ENCODE measurements at places on chromosomes 2 and 18.

- DNase-seq, result no peak
These were observed 58.2 kb downstream of the CAB39 start for GRCh38 chr2:230770804-230771203.

DNA sequence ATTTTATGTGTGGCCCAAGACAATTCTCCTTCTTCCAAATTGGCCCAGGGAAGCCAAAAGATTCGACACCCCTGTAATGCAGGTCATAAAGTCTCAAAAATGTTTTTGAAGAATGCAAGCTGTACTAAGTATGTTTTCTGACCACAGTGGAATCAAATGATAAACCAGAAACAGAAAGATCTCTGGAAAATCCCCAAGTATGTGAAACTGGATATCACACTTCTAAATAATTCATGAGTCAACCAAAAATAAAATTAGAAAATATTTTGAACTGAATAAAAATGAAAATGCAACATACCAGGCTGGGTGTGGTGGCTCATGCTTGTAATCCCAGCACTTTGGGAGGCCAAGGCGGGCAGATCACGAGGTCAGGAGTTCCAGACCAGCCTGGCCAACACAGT is 34.1 kb upstream of the UBE2F start:
- no peak for DNase-seq

DNA sequence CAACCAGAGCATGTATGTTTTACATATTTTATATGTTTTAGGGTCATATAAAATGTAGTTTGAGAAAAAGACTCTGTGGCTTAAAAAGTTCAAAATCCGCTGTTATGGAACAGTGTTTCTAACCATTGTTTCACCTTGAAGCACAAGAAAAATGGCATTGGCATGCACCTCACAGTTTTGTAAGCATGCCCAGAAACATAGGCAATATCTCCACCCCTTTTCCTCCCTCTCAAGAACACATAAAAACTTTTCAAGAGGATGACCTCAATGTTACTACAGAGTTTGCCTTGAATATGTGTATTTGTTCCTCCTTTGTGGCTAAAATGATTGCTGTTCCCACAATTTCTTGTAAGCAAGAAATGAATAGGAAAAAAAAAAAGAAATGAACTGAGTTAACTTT is 29.3 kb upstream of the SLC40A1 start:
- no peak for DNase-seq

DNA sequence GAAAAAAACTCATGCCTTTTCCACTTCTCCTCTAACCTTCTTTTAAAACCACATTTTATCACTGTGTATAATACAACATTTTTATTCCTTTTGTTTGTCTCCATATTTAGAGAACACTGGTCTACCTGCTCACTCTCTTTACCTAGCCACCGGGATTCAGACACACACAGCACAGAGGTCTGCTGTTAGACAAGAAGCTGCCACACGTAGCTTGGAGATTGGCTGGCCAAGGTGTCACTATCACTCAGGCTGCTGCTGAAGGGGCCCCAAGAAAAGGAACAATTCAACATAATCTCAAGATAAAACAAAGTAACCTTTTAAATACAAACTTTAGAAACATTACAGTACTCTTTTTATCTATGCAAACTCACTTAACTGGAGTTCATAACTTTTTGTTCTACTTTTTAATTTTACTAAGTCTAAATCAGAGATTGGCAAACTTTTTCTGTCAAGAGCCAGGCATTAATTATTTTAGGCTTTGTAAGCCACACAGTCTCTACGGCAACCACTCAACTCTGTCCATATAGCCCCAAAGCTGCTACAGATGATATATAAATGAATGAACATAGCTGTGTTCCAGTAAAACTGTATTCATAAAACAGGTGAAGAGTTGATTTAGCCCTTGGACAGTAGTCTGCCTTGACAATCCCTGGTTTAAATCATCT is 25.8 kb downstream of the FEZ2 start:
- no peak for DNase-seq

GRCh38 chr2:111661286-111661940 is 222.6 kb downstream of the ANAPC1 start:
- no peak for DNase-seq

- DNase-seq, result no peak
These were observed 255.3 kb upstream of the SALL3 start for GRCh38 chr18:78724214-78724914.

DNA sequence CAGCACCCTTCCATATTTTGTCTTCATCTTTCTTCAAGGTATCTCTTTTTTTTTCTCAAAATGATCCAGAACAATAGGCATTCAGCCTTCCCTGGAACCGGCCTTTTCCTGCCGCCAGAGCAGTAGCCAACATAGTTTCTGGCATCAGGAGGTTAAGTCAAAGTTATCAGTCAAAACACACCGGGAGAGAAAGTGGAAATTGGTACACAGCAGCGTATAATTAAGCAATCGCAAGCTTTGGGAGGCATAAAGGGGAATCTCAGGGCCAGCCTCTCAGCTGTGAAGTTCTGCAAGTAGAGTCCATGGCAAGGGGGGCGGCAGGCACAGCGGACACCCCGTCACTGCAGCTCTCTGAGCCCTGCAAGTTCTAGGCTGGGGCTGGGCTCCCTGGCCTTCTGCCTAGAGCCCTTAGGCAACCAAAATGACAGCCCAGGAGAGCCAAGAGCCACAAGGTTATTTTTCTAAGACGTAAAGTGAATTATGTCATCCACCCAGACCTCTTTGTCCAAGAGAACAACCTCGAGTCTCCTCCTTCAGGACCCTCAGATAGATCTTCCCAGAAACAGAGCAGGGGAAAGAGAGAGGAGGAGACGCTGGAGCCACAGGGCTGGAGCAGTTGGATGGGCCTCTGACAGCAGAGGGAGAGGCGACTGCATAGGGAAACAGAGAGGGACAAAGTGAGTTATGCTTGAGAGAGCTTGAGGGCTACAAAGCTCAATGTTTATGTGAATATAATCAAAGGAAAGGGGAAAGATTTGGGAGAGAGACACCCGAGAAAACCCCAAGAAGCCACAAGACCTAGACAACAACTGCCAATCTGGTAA is 114.7 kb downstream of the BCL2L11 start:
- DNase-seq, result no peak

DNA sequence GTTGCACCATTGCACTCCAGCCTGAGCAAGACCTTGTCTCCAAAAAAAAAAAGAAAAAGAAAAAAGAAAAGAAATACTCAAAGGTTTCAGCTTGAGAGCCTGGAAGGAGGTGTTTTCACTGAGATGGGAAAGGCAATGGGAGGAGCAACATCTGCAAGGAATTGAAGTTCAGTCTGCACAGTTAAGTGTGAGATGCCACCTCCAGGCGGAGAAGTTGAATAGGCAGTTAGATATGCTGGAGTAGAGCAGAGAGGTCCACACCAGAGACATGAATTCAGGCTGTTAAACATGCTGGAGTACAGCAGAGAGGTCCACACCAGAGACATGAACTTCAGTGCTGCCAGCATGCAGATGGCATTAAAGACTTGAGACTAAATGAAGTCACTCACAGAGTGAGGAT is 41.4 kb upstream of the DTNB start:
- DNase-seq, result no peak

DNA sequence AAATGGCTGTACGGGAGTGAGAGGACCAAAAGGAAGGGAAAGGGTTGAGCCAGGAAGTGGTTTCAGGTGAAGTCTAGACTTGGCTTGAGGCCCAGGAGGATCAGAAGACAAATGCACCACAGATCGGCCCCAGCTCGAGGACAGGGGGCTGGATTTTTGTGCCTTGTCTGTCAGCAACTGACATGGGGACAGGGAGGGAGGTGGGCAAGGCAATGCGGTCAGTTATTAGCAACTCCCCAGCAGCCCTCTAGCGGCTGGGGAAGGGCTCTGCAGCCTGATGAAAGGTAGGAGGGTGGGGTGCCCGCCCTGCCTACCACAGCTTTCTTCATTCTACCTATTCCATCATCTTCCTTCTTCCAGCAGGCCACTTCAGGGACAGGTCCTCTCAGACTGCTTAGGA is 50.0 kb downstream of the CPO start:
- peak; percentile 3 for DNase-seq

DNA sequence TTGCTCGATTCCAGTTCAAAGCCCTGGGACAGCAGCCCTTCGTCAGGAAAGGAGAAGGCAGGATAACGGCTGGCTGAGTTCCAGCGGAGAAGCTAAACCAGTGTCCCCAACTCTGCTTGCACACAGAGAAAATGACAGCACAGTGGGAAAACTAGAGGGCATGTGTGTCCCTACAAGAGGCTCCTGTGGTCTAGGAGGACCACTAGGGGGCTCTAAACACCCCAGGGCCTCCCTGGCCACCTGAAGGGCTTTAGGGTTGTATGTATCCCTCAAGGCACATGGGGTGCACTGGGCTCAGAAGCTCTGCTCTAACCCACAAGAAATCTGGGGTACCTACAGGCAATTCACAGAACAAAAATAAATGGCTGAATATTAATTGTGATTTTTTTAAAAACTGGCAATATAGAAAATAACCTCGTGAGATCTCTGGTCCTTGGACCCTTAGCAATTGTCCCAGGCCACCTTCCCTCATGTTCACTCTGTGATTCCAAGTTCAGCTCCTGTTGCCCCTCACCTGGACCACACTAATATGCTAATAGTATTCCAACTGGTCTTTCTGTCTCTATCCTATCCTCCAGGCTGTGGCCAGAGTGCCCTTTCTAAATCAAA is 17.5 kb downstream of the STAT1 start:
- DNase-seq, result no peak

Measured in hypothalamus (tissue), 51 donors.